ENCODE measurements at places on chromosomes 4 and X.

DNA sequence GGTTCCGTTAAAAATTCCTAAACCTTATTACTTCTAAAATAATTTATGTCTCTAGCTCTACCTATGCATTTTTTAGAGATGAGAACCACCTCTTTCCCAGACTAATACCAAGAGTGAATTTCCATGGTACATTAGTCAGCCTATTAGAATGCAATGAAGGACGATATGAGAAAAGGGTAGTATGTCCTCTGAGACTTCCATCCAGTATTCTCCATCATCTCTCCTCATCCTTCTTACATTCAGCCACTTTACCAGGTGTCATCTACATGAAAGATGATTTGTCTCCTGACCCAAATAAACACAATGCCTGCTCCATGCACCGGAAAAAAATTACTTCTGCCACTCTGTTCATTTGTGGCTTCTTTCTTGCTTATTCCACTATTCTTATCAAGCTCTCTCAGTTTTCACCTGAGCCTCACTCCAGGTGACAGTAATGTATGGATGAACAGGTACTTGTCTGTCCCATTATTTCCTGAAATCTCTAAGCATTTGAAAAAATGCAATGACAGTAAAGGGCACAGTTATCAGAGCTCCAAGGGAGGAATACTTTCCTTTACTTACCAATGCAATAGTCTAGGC lies 97.9 kb downstream of the MAB21L2 start:
- no peak for DNase-seq

- DNase-seq = no peak
Measured at GRCh38 chr4:102614801-102615200, 113.6 kb downstream of the NFKB1 start.

DNA sequence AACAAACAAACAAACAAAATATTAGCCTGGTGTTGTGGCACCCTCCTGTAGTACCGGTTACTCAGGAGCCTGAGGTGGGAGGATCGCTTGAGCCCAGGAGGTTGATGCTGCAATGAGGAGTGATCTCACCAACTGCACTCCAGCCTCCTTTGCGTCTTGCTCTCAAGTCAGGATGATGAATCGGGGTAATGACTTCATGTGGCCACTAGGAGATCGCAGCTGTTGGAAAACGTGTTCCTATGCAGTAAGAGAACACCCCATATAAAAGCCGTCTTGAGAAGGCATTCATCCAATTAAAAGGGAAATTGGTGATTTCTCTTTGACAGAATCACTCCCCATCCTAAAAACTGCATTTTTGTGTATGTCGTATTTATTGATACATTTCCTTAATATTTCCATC lies 6.9 kb downstream of the CCNB3 start:
- DNase-seq = no peak

- DNase-seq = no peak
Measured at GRCh38 chr4:140353786-140354185, 19.7 kb upstream of the SCOC start.

DNA sequence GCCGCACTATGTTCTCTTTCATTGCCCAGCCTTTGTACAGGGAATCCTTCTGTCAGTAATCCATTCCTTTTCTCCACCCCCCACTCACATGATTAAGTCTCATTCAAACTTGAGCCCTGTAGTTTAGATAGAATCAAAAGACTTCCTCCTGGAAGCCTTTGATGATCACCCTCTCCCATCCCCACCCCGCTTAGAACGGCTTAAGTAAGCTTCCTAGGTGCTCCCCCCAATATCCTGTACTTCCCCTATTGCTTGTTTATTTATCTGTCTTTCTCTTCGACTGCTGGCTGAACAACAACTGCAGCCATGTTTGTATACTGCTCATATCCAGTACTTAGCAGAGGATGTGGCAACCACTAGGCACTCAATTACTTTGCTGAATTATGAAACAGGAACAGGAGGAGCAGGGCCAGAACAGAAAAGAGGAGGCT lies 38.5 kb upstream of the GPC3 start:
- no peak for DNase-seq

DNA sequence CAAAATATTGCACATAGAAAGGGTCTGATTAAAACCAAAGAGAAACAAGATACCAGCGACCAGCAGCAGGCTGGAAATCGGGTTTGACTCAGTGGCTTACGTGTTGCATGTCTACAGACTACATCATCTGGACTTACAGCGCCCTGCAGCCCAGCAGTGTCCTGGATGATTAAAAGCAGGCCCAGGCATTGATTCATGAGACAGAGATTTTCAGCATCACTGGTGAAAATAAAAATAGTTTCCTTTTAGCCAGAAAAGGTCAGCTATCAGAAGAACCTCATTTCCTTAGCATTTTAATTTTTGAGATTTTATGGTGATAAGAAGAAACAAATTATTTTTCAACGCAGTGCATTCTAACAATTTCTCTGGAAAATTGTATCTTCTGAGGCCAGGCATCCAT lies 190.6 kb downstream of the PTTG2 start:
- no peak for DNase-seq

- DNase-seq = no peak
Measured at GRCh38 chrX:39157796-39158195, 356.5 kb downstream of the MID1IP1 start.

GRCh38 chrX:100687546-100687945 lies 43.5 kb downstream of the SRPX2 start:
- DNase-seq = no peak

DNA sequence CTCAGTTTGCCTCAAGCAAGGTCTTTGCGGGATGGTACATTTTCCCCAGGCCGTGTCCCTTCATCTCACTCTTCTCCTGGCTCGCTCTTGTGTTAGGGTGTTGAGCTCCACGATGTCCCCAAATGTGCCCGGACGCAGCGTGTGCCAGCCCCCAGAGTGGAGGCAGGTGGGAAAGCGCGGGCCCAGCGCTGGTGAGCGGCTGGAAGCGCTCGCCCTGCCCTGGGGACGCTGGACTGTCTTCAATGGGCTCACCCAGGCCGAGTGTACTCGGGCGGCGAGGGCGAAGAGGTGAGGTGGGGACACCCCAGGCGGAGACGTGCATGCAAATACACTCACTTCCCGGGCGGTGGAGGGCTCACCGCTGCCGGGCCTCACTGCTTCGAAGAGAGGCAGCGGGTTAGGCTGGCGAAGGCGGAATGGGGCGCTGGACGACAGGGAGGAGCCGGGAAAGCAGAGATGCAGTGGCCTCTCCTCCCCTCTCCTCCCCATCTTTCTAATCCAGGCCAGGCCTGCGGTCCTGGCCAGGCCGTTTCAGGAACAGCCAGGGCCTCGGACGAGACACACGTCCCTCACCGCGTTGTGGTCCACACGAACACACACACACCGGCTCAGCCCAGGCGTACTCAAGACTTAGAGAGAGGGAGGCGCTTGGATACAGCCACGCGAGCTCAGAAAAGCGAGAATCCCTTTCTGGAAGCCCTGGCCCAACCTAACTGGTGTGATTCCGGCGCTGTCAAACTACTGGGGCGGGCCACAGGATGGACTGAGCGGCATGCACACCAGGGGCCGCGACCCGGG lies 2.2 kb downstream of the NKX6-1 start:
- no peak for DNase-seq

GRCh38 chrX:97211070-97211469 lies 327.4 kb downstream of the RPA4 start:
- DNase-seq = no peak

DNA sequence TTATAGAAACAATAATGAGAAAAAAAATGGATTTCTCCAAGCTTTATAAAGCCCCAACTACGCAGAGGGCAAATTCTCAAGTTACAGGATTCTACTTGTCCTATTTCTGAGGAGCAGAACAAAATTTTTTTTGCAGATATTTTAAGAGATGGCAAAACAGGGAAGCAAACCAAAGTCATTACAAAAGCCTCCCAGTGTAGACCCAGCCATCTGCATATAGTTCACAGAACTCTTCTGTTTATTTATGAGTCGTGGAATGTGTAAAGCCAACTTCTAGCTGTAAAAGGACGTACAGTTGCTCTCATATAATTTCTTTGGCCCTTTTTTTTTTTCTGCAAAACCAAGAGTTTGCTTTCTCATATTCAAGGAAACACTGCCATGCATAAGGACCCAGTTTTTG lies 120.4 kb downstream of the PCDH7 start:
- no peak for DNase-seq

DNA sequence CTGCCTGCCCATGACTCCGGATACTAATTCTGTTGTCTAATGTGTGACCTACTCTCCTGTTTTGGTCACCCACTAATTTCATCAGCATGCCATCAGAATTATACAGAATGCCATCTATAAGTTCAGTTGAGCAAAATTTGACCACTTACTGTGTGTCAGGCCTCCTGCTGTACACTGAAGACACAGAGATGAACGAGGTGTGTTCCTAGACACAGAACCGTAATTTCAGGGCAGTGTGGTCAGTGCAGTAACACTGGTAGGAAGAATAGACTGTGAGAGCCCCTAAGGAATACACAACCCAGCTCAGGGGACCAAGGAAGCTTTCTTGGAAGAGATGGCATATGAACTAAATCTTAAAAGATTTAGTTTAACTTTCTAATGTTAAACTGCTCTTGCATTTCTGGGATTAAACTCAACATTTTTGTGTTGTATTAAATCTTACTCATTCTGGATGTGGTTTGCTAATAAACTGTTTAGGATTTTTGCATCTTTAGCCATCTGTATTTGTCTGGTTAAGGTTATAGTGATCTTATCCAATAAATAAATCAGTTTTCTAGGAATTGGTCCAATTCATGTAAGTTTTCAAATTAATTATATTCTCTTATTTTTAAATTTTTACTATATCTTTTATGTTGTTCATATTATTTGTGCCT lies 34.3 kb downstream of the KANTR start:
- no peak for DNase-seq

DNA sequence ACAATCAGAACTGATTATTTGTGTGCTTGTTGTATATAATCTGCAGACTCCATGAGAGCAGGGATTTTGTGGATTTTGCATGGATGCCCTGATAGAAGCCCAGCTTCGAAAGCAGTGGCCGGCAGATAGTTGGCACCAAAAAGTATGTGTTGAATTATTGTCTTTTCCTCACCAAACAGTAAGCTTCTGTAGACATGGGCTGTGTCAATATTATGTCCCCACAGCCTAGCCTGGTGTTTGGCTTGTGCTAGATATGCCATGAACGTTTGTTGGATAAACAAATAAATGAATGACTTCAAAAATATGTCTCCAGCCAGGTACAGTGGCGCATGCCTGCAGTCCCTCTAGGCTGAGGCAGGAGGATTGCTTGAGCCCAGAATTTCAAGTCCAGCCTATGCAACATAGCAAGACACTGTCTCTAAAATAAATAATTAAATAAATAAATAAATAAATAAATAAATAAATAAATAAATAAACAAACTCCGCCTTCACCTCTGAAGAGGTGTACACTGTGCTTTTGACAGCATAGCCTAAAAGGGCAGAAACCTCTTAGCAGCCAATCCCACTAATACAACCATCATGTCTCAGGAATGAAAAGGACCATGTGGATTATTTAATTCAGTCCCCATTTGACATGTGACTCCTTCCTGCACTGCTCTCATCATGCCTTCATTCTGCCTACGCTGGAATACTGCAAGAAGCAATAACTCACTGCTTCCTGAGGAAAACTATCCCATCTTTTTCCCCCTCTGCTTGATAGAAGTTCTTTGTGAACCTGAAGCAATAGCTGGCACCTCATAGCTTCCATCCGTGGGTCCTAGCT lies 335.2 kb downstream of the FBXW7 start:
- no peak for DNase-seq

DNA sequence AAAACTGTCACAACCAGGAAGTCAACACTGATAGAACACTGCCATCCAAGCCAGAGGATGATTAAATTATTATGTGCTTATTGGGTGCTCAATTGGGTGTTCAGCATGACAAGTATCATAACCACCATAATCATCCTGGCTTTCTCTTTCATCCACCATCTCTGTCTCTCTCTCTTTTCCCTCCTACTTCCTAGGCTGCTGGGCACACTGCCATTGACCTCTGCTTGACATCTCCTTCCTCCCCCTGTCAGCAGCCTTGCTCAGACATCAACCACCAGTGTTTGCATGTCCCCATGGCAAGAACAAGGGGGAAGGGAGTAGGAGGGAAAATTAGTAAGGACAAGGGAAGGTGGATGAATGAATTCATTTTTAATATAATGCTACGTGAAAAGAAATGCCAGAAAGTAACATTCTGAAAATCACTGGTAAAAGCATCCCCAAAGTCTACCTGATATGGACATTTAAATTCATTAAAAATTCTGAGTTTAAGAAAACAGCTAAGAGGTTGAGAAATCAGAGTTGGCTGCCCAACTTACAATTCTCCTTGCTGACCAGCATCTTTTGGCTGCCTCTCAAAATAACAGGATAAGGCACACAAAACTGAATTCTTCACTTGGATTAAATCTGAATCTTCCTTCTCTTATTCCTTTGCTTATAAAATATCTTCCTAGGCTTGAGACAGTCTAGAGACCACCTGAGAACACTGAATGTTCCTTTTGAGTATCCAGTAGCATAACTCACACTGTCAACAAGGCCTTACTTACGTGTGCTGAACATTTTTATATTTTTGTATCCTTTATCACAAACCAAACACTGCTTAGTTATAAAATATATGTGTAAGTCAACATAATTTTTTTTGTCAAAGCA lies 48.5 kb downstream of the SNCA start:
- DNase-seq = no peak

DNA sequence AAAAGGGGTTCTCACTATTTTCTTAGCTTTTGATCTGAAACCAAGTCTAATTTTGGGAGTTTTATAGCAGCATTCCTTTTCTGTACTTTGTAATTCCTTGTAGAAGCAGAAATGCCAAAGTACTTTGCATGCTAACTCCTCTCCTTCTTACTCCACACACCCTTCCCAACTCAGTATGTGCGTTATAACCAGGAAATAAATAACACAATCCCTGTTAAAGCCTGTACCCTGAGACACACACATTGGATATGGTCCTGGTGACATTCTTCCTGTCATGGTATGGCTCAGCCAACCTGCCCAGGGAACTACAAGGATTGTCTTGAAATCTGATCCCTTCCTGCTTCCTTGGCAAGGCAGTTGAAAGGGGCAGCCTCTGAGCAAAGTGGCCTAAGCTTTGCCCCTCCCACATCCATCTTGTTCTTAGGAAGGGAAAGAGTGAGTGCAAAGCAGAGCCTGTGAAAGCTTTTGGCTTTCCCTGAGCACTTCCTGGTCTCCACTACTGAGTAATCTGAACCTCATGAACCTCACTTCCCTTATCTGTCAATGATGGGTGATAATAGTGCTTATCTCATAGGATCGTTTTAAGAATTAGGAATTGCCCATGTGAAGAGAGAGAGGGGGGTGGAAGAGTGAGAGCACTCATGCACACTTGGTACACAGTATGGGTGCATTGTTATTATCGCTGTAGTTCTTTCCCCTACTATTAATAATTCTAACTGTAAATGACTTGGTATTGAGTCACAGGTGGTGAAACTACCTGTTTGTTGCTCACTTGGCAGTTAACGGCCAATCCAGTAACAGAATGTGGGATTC lies 109.3 kb downstream of the AFF2 start:
- no peak for DNase-seq

DNA sequence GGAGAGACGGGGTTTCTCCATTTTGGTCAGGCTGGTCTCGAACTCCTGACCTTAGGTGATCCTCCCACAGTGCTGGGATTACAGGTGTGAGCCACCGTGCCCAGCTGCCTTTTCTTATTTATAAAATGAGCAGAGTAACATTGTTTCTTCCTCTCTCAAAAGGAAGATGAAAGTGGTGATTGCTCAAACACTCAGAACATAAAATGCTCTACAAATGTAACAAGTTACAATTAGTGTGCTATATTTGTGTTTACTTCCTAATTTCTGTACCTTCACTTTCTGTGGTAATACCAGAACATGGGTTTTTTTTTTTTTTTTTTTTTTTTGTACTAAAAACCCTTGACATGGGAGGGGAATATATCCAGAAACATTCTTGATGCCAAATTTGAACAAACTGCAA lies 197.9 kb downstream of the MGST2 start:
- no peak for DNase-seq

- DNase-seq = no peak
Measured at GRCh38 chr4:118114720-118115119, 80.4 kb downstream of the NDST3 start.
